ENCODE measurements at places on chromosomes 6 and 20.

- DNase-seq: no peak
Measured at GRCh38 chr6:45710304-45710821, 305.3 kb downstream of the CLIC5 start.

DNA sequence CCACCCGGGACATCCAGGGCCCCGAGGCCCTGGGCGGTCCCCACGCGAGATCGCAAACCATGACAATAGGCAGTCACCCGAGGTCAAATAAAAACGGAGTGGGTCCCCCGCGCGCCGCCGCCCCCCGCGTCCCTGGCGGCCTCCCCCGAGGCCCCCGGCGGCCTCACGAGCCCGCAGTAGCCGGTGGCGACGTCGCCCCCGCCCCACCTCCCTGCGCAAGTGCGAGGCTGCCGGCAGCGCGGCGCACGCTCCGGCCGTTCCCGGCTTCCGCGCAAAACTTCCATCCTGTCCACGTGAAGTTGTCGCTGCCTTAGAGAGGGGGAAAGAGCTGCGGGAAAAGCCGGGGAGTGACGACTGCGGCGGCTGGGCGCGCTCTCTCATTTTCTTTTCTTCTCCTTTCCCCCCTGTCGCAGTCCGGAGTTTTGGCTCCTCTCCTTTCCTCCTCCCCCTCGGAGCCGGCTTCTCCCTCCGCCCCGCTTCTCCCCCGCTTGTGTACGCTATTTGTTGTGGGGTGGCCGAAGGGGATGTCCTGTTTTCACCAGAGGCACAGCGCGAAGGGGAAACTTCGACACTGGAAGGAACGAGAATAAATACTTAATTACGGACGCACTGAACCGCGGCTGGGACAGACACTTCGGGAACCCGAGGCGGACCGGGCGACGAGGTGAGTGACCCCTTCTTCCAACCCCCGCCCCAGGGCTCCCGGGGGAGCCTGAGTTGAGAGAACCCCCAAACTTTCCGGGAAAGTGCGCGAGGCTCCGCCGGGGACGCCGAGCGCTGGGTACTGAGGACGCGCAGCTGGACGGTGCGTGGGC, at the start of gene EYA4:
TSS of gene EYA4 (plus strand) at position 272 of the 815 bp plus-strand sequence. CDS start 33,424 bp downstream, outside the sequence.
- DNase-seq: no peak

GRCh38 chr20:54231036-54231435, 23.1 kb downstream of the PFDN4 start:
- DNase-seq: no peak

DNA sequence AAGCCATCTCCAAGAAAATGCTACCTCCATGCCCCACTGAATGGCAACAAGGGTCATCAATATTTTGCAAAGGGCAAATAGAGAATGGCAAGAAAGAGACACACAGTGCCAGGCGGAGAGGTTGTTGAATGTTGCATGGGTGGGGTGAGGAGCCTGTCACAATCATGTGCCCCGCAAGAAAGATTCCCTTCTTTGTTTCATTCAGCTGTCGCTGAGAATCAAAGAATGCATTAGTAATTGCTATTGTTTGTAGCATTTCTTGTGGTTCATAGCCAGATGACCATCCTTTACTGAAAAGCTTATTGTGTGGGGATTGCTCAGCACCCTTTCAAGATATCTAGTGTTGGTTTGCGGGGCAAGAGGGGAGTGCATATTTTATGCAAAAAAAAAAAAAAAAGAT, 166.5 kb upstream of the QKI start:
- DNase-seq: no peak

DNA sequence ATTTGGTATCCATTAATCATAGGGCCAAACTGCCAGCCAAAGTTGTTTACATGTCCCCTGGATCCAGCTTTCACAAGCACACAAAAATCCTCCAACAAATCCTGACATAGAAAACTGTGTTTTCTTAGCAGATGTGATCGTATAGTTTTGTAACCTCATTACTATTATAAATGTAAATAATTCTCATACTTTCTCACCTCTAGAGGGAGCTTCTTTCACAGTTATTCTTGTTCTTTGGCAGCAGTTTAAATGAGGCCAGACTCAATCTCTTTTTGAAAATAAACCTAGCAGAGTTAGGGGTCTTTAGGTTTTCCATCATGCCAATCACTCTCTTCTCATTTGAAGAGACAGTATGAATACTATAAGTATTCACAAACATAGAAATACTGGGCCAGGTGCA, 17.0 kb upstream of the ZNF318 start:
- no peak for DNase-seq

DNA sequence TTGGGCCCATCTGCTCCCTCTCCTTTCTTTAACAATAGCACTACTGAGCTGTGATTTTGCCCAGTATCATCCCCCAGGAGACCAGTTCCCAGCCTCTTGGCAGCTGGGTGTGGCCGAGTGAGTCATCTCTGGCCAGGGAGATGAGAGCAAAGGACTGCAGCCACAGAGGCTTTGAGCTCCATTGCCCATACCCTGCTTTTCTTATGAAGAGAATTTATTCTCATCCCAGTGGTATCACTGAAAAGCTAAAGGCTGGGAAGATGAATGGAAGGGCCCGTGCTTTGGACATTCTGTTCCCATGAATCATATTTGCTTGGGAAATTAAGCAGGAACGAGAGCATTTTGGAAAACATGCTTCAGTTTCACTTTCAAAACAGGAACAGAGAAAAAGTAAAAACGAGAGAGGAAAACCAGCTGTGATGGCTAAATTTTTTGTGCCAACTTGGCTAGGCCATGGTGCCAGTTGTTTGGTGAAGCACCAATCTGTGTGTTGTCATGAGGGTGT, 14.9 kb downstream of the CST3 start:
- peak; percentile 22 for DNase-seq

- DNase-seq: no peak
Measured at GRCh38 chr20:5172167-5172601, 45.4 kb downstream of the CDS2 start.

- DNase-seq: no peak
Measured at GRCh38 chr6:40517654-40518053, 69.5 kb downstream of the LRFN2 start.

- no peak for DNase-seq
Measured at GRCh38 chr6:7513529-7513928, 27.9 kb upstream of the DSP start.

DNA sequence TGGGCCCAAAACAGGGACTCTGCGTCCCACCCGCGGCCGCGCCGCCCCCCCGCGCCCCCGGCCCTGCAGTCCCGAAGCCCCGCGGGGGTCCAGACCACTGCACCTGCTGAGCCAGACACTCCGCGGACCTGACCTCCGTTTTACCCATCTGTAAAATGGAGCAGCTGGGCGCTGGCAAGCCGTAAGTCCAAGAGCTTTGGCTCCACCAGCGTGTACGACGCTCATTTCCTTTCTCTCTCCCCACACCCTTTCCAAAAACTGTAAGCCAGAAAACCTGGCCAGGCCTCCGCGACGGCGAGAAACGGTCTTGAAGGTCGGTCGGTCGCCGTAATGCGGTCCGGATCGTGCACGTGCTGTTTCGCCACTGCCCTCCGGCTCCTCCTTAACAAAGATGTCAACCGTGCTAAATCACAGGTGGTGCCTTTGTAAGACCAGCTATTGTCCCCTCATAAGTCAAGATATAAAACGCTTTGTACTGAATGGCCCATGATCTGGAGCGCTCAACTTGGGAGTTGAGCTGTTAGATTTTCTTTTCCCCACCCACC, 7.8 kb upstream of the NR2E1 start:
- DNase-seq: no peak

GRCh38 chr6:58290177-58290576, 972.7 kb downstream of the PRIM2 start:
- DNase-seq: no peak

DNA sequence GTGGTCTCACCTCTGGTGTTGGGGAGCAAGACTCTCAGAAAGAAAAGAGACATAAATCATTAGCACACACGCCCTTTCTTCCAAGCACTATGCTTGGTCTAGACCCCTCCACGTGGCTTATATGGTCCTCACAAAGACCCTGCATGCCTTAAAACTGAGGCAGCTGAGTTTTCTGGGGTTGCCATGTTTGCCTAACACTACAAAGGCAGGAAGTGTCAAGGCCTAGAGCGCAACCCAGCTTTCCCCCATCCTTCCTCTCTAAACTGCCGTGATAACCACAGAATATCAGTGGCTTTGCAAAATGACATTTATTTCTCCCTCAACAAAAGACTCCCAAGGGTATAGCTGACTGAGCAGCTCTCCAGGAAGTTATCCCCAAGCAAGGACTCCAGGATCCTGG, 146.5 kb upstream of the TOP1 start:
- no peak for DNase-seq

- DNase-seq: peak; percentile 91
Measured at GRCh38 chr6:27753668-27754407, 158.4 kb downstream of the OR2B2 start.

DNA sequence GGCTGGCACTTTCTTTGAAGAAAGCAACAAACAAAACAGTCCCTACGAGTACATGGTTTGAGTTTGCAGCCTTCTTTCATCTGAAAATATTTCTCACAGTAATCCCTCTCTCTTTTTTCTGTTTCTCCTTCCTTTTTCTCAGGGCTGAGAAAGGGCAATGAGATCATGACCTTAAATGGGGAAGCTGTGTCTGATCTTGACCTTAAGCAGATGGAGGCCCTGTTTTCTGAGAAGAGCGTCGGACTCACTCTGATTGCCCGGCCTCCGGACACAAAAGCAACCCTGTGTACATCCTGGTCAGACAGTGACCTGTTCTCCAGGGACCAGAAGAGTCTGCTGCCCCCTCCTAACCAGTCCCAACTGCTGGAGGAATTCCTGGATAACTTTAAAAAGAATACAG, 80.7 kb upstream of the CLDN20 start:
- no peak for DNase-seq

DNA sequence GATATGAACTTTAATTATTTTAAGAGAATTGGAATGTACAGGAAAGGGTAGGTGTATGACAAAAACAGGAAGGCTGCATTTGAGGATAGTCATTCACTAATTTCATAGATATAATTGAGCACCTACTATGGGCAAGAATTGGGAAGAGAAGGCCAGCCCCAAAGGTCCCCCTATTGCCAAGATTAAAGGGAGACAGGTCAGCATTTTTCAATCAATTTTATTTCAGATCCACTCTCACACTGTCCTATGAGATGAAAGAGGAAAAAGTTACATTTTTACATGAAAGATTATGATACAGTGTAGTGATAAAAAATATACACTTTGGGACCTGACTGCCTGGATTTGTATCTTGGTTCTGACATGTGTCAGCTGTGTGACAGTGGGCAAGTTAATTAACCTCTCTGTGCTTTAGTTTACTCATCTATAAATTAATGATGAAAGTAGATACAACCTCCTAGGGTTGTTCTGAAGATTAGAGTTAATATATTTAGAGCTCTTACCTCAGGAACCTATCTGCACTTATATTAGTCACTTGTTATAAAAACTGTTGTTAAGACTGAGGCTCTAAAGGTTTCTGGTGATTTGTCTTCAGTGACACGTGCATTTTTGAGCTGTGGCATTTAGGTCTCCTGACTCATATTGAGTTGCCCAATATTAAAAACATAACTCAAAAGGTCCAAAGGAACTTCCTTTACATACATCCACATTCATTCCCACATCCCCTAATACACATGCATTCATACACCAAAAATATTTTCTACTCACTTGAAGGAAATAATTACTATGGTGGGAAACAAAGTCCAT, 45.7 kb downstream of the SCGN start:
- DNase-seq: no peak

GRCh38 chr20:44120676-44121425, 66.1 kb downstream of the JPH2 start:
- no peak for DNase-seq

DNA sequence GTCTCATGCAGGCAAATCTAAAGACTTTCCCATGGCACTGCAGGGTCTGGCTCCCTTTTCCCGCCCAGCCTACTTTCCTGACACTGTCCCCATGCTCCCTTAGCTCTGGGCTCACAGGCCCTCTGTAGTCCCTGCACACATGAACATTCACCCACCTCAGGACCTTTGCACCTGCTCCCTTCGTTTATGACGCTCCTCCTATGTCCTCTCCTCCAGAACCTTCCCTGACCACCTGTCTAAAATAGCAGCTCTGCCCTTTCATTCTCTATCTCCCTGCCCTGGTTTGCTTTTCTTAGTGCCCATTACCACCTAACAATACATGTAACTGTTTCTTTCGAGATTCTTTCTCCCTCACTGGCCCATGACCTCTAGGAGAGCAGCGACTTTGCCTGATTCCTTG, 22.3 kb downstream of the HM13 start:
- DNase-seq: no peak

- DNase-seq: no peak
Measured at GRCh38 chr20:22861990-22862389, 173.1 kb upstream of the SSTR4 start.

DNA sequence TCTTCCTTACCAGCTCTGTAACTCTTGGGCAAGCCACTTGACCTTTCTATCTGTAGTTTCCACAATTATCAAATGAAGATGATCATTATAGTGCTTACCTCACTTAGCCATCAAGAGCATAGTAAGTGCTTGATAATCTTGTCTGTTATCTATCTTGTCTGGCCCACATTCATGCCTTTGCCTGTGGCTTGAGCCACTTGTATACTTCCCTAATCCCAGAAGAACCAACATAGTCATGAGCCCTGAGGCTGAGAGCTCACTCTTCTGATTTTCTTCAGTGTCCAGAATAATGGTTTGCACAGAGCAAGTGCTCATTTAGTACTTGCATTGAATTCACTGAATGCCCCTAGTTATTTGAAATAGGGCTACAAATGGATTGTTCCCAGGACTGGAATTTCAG, 108.2 kb downstream of the SASH1 start:
- no peak for DNase-seq

GRCh38 chr20:33567949-33568348, 78.1 kb downstream of the CBFA2T2 start:
- no peak for DNase-seq

GRCh38 chr6:75170691-75171560, 34.9 kb downstream of the COL12A1 start:
- DNase-seq: no peak

- DNase-seq: no peak
Measured at GRCh38 chr6:46699970-46700369, 12.3 kb downstream of the TDRD6 start.

GRCh38 chr6:113622254-113622653, 234.9 kb upstream of the MARCKS start:
- no peak for DNase-seq

- DNase-seq: no peak
Measured at GRCh38 chr20:61767761-61768494, 297.8 kb downstream of the TAF4 start.

DNA sequence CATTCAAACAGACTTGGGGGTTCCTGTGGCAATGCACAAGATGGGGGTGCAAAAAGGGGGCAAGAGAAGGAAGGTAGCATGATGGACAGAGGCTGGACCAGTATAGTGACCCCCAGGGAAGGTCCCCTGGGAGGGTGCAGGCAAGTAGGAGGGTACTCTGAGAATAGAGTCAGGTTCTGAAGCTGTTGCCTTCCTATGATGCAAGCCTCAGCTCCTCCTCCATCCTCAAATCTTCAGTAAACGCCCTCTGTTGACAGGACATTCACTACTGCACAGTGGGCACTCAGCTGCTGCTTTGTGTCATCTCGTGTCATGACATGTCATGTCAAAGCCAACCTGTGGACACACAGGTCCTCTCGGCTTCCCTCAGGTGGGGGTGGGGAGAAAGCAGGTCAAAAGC, 5.8 kb upstream of the SDCBP2 start:
- no peak for DNase-seq
